ENCODE measurements at places on chromosomes 1 and 21. TPM values are rescaled to one million over a fixed set of nuclear protein-coding genes. Genes with fewer than 3 reads are reported as not detected.

GRCh38 chr1:243884603-243885002, 34.6 kb upstream of the AKT3 start:
- no peak for DNase-seq

The COL6A2 gene
- 191 TPM for total RNA-seq

GRCh38 chr1:9059891-9060744, 9.3 kb downstream of the SLC2A5 start:
- no peak for DNase-seq

The NSUN4 gene
- 15.5 TPM for total RNA-seq

- peak; percentile 53 for DNase-seq
Measured at GRCh38 chr1:61183471-61184039, 101.2 kb downstream of the NFIA start.

The KIF21B gene
- 0.24 TPM for total RNA-seq

GRCh38 chr1:919271-919872, 4.4 kb upstream of the SAMD11 start:
- DNase-seq: peak; percentile 37

The PODN gene
- 30.1 TPM for total RNA-seq

DNA sequence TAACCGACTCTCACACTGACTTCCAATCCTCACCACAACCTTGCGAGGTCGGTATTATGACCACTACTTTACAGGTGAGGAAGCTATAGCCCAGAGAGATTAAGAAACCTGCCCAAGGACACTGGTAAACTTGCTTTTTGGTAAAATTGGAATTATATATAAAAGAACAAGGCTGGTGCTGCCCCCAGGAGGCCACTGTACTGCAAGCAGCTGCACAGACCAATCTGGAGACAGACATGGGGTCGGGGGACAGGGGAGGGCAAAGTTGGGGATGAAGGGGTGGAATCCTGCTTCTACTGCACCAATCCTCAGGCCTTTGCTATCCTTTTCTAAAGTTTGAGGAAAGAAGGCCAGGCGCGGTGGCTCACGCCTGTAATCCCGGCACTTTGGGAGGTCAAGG, 280.8 kb downstream of the SPATA17 start:
- DNase-seq: no peak

- no peak for DNase-seq
Measured at GRCh38 chr21:24310788-24311187, 1296.5 kb downstream of the MRPL39 start.

DNA sequence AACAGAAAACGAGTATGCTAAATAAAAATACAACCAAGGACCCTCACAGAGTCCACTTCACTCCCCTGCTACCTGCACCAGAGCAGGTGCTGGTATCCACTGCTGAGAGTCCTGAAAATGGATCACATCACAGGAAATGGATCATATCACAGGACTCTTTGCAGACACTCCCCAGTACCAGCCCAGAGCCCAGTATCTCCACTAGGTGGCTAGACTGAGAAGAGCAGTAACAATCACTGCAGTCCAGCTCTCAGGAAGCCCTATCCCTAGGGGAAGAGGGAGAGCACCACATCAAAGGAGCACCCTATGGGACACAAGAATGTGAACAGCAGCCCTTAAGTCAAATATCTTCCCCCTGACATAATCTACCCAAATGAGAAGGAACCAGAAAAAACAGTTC, 28.0 kb downstream of the AGBL4 start:
- DNase-seq: no peak

DNA sequence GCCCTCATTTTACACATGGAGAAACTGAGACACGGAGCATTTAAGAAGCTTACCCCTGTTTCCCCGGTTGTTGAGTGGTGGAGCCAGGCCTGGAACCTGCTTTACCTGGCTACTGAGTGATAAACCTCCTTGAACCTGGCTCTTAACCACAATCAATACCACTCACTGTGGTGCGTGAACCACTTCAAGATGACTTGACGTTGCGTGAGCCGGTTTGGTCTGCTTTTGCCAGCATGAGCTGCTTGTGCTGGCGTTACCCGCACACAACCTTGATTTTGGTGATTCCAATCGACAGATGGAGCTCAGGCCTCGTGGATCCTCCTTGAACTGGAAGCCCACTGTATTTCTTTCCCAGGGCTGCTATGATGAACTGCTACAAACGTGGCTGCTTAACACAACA, 6.1 kb upstream of the TINAGL1 start:
- no peak for DNase-seq

DNA sequence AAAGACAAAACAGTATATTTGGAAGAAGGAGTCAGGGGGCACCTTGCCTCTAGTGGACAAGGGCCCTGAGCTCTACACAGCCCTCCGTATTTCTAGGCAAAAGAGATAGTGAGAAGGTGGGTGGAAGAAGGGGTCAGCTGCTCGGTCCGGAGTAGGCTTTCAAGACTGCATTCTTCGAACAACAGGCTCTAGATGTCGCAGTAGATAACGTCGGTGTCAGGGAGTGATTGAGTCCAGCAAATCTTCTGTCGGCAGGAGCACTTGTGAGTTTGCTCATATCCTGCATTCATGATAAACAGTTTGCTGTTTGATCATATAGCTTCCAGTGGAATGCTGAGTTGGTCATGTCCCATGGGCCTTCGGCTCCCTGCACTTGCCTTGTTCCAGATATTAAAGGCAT, 36.8 kb downstream of the DIPK1A start:
- DNase-seq: no peak

DNA sequence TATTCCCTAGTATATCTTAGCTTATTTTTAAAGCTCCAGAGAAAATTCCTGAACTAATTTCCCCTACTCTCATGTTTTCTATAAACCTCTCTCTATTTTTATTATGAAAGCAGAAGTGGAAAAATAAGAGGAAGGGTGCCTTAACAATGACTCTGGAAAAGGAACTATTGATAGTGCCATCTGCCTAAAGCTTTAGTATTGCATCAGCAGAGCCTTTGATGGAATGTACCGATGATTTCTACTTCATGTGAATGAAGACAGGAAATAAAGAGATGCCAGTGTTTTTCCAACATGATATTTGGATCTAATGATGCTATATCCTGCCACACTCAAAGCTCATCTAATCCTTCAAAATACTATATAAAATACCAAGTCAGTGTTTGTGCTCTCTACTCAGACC, 35.1 kb downstream of the TNFSF18 start:
- DNase-seq: no peak
